ENCODE measurements at places on chromosomes 3 and 15.

DNA sequence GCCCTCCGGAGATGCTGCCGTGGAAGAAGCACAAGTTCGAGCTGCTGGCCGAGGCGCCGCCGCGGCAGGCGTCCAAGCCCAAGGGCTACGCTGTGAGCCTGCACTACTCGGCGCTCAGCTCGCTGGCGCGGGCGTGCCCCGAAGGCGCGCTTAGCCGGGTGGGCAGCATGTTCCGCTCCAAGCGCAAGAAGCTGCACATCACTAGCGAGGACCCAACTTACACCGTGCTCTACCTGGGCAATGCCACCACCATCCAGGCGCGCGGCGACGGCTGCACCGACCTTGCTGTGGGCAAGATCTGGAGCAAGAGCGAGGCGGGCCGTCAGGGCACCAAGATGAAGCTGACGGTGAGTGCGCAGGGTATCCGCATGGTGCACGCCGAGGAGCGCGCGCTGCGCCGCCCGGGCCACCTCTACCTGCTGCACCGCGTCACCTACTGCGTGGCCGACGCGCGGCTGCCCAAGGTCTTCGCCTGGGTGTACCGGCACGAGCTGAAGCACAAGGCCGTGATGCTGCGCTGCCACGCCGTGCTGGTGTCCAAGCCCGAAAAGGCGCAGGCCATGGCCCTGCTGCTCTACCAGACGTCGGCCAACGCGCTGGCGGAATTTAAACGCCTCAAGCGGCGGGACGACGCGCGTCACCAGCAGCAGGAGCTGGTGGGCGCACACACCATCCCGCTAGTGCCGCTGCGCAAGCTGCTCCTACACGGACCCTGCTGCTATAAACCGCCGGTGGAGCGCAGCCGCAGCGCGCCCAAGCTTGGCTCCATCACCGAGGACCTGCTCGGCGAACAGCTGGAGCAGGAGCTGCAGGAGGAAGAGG is 1.3 kb downstream of the FAM43A start:
- DNase-seq = no peak

DNA sequence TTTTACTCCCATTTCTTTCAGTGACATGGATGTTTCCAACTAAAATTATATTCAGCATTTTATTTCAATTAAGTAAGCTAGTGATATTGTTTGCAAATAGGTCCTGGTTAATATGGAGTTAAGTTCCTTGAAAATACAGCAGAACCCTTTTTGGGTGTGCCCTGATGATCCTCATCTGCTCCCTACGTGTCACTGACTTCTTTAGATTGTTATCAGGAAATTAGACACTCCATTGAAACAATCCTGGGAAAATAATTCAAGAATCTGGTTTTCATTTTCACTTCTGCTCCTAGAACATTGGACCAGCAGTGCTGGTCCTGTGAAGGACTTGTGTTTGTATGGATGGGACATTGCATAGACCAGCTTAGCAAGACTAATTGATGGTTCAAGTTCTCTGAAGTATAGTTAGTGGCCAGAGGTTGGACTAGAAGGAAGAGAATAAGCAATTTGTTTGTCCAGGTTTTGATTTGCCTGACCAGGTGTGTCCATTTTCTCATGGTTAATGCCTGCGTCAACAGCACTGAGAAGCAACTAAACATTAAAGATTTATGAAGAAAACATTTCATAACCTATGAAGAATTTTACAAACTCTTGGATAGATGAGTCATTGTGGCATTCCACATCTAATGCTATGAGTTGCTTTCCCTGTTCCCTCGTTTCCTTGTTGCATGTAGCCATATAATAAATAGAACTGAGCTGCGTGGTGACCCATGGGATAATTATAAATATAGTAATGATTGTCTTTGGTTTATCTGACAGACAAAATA is 95.8 kb downstream of the ZPLD1 start:
- no peak for DNase-seq

GRCh38 chr15:25709437-25710159 is 153.5 kb downstream of the ATP10A start:
- no peak for DNase-seq

GRCh38 chr15:90539789-90540188 is 10.1 kb downstream of the CRTC3 start:
- DNase-seq = no peak

- DNase-seq = no peak
These were observed 206.1 kb upstream of the LRIG1 start for GRCh38 chr3:66706890-66707289.

DNA sequence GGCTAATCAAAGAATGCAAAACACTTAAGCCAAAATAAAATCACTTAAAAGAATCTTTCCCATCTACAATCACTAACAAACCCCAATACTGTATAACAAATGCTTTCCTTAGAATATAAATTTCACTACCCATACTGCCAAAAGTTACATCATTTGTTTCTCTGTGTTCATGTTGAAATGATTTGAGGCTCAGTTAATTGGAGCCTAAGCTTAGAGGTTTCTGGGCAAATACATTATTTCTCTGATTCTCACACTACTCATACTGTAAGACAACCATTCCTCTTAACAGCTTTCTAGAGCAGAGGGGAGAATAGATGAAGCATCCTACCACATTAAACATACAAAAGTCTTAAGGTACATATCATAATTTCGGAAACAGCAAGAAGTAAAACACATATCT is 2.1 kb downstream of the RIOX2 start:
- DNase-seq = no peak

DNA sequence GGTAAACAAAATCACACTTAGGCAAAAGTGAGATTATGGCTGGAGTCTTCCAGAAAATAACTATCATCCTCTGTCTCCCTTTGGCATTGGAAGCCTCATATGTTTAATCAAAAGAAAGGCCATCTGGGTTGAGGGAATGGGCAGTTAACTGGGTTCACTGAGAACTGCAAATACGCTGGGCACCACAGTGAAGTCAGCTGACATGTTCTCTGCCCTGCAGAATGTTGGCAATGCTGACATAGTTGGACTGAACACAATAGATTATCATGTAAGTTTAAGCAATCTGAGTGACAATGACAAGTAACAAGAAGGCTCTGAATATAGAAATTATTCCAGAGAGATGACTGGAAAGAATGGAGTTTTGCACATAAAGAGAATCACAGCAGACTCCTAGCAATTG is 43.8 kb upstream of the SLC25A26 start:
- no peak for DNase-seq

GRCh38 chr3:141399200-141399599 is 30.9 kb downstream of the ZBTB38 start:
- DNase-seq = no peak

- DNase-seq = no peak
These were observed 419.9 kb downstream of the TUSC7 start for GRCh38 chr3:117129516-117129915.

GRCh38 chr15:90087454-90088154 is 14.7 kb downstream of the IDH2 start:
- peak; percentile 52 for DNase-seq

GRCh38 chr3:175272392-175272791 is 413.3 kb downstream of the NAALADL2 start:
- no peak for DNase-seq

DNA sequence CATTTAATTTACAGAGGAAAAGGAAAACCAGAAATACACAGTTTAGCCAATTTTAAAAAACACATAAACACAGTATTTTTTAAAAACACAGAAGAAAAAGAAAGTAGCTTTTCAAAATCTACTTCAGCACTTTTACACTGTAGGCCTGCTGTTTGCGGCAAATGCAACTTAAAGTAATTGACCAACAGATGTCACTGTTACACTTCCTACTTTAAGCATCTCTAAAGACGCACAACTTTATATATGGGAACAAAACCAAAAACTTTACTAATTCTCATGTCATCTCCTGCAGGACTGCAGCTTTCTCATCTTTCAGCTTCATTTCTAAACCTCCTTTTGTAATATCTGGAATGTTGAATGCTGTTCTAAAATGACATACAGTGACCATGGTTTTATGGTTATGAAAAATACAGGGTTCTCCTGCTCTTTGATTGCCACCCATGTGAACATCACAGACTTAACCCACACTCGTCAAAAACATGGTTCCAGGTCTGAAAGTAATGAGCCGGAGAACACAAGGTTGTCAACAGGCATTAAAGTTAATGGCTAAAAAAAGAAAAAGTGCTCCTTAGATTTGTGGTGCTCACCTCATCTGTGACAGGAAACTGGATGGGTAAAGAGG is 107.9 kb downstream of the FMN1 start:
- no peak for DNase-seq

DNA sequence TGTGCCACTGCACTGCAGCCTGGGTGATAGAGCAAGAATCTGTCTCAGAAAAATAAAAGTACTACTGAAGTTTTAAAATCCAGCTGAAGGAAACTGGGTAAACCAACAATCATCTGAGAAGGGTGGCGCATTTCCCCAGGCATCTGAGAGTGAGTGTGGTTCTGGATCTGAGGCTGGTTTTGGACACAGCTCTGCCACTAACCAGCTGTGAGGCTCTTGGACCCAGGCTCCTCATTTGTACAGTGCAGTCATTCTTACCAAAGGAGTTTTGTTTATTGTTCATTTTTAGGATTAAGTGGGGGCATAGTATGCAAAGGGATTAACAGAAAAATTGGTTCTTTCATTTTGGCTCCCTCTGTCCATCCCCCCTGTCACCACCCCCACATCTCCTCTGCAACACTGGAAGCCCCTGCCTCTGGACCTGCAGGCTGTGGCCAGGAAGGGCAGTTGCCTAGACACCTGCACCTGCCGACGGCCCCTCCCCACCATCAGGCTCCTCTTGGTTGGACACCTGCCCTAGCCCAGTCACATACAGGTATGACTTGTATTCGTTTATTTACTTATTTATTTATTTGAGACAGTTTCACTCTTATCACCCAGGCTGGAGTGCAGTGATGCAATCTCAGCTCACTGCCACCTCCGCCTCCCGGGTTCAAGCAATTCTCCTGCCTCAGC is 8.8 kb downstream of the NUP210 start:
- no peak for DNase-seq

- no peak for DNase-seq
These were observed 77.4 kb upstream of the ANKRD28 start for GRCh38 chr3:15875016-15875689.

GRCh38 chr3:172808969-172809546 is 58.5 kb downstream of the ECT2 start:
- DNase-seq = no peak

GRCh38 chr3:160941885-160942494 is 163.2 kb downstream of the B3GALNT1 start:
- no peak for DNase-seq

GRCh38 chr3:158354713-158355112 is 216.3 kb upstream of the MLF1 start:
- DNase-seq = no peak

DNA sequence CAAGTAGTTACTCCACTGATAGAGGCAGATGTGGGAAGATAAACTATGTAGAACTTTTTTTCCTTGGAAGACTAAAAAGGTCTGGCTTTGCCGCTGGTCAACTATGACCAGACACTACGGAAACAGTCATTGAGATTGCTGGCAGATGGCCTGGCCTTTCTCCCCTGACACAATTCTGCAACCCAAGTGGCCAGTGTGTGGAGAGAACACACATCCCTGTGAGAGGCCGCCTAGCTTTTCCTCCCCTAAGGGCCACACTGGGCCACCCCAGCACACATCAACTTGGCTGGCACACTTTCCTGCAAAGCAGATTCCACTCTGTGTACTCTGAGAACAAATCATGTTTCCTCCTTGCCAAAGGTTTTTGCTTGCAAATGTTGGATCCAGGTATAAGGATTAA is 10.4 kb upstream of the TJP1 start:
- DNase-seq = no peak

GRCh38 chr3:152505926-152506325 is 237.2 kb downstream of the MBNL1 start:
- DNase-seq = no peak

DNA sequence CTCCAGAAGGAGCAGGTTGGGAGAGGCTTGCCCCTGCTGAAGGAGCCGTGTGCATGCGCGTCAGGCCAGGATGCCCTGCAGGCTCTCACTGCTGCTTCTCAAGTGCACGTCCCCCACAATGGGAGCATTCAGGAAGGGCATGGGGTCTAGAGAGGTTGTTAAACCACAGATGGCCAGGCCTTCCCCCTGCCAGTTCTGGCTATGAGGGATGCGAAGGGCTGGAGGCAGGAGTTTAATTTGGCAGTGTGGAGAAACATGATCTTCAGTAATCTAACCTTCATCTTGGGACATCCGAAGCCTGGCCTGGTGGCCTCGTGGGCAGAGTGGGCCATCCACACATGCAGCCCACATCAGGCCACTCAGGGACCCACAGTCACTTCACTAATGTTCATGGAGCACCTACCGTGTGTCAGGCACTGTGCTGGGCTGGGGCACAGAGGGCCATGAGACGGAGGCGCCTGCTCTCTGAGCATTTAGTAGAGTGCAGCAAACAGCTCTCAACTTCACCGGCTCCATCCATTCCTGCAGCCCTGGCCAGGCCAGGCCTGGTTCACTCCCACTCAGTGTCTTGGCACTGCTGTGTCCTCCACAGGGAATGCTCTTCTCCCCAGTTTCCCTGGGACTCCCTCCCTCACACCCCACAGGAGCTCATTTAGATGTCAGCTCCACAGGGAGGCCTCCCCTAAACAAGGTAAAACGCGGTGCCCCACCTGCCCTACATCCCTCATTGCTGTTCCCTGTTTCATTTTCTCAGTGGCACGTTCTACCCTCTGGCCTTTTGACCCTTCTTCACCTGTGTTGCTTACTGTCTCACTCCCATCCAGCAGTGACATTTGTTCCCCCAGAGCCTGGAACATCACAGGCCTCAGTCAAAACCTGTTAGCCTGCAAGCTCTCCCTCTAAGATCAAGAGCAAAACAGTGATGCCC is 4.0 kb downstream of the CFAP100 start:
- DNase-seq = no peak

DNA sequence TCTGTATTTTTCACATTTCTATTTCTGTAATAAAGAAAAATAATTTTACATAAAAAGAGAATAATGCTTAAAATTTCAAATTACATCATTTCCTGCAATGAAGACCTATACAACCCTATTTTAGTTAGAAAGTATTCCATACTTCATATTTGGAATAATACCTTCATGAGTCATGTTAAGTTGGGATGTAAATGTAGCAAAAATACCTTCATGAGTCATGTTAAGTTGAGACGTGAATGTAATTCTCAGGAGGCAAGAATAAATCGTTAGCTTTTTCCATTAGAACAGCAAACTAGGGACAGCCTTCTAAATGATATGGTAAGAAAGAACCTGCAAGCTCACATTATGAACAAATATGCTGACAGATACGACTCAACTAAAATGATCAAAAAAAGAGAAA is 91.9 kb downstream of the NAALADL2 start:
- no peak for DNase-seq

DNA sequence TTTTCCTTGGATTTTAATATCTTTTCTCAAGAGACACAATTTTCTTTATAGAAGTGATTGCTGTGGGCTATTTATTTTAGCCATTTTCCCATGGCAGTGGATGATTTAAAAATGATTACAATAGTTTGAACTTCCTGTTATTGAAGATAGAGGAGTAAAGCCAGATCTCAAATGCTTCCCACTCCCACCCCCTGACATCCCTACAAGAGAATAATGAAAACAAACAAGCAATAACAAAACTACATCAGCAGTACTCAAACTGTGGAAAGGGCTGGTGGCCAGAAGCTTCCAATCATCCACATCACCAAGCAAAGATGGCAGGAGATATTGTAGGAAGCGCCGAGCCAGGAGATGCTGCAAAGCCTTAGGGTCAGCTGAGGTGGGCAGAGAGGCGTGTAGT is 831.1 kb upstream of the NR2F2 start:
- DNase-seq = no peak

Measured in HuH-7 (cell line).